ENCODE measurements at places on chromosomes 12 and 14.

GRCh38 chr14:73722581-73722980, 8.4 kb upstream of the PNMA1 start:
- no peak for DNase-seq

DNA sequence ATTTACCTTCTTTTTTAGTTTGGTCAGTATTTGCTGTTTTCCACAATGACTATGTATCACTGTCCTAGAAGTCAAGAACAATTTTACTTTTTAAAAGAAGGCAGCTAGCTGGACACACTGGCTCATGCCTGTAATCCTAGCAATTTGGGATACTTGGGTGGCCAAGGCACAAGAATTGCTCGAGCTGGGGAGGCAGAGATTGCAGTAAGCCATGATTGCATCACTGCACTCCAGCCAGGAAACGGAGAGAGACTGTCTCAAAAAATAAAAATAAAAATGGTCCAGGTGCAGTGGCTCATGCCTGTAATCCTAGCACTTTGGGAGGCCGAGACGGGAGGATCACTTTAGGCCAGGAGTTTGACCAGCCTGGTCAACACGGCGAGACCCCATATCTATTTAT, 28.3 kb downstream of the MDM1 start:
- DNase-seq = no peak

- DNase-seq = peak; percentile 10
These were observed 381.1 kb downstream of the SEC23A start for GRCh38 chr14:38721822-38722431.

GRCh38 chr12:26701604-26702215, 131.3 kb downstream of the ITPR2 start:
- DNase-seq = no peak

DNA sequence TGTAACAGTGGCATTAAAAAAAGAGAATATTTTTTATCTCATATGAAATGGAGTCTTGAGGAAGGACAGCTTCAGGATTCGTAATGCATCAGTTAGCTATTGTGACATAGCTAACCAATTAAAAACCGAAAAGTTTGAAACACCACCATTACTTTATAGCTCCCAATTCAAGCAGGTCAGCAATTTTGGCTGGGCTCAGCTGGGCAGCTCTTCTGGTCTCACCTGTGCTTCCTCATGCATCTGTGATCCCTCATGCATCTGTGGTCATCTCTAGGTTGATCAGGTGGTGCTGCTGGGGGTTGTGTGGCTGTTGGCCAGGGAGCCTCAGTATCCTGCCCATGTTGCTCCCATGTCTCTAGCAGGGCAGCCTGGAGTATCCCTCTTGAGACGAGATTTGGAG, 76.7 kb upstream of the KCNA1 start:
- DNase-seq = no peak

- DNase-seq = no peak
These were observed 74.4 kb downstream of the DUSP16 start for GRCh38 chr12:12488296-12488695.

GRCh38 chr12:108696111-108696995, 35.0 kb downstream of the CORO1C start:
- DNase-seq = peak; percentile 74

GRCh38 chr14:64971943-64972791, at the start of gene RAB15:
TSS of gene RAB15 (minus strand) at chr14:64972336. CDS start at chr14:64972076, 260 bp downstream.
- DNase-seq = peak; percentile 35

DNA sequence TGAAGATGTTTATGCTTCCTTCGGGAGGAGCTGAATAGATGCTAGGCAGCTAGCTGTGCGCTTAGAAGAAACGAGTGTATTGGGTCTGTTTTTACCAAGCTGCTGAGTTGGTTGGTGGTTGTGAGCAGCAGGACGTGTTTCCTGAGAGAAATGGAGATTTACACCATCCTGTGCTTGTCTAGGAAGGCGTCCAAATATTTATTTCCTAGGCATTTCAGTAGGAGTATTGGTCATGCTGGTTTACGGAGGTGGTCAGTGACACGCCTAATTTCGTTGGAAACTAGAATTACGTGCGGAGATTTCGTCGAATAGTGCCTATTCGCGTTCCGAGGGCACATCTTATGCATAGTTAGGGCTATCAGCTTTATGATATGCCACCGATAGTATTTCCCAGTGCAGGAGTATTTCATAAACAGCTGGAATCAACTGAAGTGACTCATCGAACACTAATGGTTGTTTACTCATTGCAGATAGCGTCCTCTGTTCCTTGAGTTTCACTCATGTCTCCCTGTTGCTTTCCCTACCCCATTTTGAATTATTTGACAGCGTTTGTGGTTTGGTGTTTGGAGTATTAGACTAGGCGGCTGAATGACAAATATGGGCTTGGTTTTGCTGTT, 780 bp downstream of the TBC1D15 start:
- peak; percentile 5 for DNase-seq

DNA sequence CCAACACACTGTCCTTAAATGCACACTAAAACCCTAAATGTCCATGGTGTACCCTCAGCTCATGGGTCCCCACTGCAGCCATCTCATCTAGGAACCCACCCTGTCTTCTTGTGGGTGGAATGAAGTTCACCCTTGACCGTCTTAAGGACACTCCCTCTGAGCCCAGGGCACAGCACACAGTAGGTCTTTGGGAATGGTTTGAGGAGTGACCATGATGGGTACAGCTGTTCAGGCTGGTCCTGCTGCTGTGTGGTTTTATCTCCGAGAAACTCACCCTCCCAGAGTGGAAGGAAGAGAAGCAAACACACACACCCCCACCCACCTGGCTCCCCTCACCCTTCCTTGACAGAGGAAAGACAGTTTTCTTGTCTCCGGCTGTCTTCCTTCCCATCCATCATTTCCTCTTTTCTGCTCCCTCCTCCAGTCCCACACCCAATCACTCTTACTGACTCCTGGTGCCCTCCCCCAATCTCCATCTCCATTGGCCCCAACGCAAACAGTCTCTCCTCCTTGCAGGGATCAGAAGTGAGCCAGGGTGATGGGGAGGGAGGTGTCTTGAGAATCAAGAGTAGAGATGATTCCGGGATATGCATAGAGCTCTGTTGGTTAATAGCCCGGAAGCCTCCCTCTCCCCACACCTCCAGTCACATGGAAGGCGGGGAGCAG, 105.9 kb upstream of the LHX5 start:
- DNase-seq = no peak

GRCh38 chr12:57854965-57855364, 8.4 kb upstream of the CTDSP2 start:
- DNase-seq = no peak

DNA sequence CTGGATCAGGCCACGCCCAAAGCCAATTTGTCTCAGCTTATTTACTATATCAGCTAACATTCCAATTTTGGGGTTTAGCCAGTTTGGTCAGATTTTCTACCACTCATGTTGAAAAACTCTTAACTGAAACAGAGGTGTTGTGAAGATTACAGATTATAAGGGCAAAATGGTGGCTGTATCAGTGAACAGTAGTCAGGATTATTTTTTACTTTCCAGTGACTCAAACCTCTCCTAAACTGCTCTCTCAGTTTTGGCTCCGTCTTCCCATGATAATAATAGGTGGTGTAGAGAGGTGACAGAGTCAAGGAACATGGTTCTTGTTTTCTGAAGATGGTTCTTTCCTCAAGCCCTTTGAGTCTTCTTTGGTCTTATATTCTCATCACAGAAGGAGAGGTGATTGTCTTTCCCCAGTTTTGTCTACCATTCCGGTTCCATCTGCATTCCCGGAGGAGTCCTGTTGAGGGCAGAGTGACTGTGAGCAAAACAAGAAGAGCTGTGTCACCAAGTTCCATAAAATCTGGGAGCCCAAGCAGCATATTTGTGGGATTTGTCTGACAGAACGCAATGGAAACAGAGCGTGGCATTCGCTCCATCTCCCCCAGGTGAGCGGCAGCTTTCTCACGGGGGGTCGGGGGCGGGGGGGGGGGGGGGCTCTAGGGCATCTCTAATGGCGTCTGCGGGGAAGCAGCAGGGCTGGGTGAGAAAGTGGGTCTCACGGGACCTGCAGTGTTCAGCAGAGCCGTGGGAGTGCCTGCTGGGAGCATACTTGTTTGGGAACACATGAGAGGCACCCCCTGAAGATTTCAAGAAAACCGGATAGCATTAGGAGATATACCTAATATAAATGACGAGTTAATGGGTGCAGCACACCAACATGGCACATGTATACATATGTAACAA, 59.1 kb downstream of the TBC1D30 start:
- DNase-seq = no peak

- DNase-seq = no peak
These were observed 7.6 kb downstream of the ADCY4 start for GRCh38 chr14:24327303-24327702.

- DNase-seq = no peak
These were observed 34.5 kb downstream of the SCARB1 start for GRCh38 chr12:124829008-124829707.

- DNase-seq = no peak
These were observed 192.0 kb upstream of the PDZRN4 start for GRCh38 chr12:40996091-40996490.

- DNase-seq = no peak
These were observed 58.0 kb downstream of the ITPK1 start for GRCh38 chr14:93057586-93058280.

DNA sequence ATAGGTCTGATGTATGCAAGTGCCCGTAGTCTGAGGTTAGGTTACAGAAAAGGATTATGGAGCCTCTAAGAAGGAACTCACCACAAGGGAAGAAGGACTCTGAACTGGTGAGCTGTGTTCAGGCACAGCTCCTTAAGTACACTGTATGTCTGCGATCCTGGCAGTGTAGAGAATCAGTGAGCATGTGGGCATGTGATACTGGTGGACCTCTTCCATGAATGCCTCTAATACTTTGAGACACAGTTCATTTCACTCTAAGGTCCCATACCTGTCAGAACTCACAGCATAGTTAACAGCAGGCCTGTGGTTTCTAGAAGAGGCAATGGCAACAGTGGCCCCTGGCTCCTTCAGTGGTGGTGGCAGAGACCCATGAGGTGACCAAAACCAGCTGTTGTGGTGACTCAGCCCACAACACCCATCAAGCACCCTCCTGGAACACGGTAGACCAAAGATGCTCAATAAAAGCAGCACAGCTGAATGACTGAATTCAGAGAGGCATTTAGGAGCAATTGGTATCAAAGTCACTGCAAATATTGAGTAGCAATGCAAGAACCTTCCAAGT, 6.9 kb upstream of the OR6J1 start:
- DNase-seq = no peak

DNA sequence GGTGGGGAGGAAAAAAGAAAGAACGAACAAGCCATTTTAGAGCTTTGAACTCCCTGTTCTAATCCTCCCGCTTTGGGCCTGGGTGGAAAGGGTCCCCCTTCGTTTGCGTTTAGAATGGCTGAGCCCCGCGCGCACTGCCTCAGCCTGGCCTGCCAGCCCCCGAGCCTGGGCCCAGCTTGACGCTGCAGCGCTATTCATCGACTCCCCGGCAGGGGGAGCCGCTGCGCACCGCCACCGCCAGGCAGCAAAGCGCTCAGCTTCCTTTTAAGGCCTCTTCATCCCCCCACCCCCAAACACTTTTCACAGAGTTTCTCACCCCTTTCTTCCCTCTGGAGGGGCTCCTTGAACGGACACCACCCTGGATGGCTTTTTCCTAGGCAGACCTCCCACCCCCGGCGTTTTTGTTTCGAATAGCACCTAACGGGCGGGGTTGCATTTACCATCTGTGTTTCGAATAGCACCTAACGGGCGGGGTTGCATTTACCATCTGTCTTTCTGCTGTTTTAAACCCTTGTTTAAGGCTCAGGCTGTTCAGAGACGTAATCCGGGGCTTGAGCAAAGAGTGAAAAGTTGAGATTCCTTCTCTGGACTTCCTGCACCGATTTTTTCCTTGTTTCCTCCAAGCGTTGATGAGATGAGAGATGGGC, 56.4 kb upstream of the PIWIL1 start:
- DNase-seq = peak; percentile 14

DNA sequence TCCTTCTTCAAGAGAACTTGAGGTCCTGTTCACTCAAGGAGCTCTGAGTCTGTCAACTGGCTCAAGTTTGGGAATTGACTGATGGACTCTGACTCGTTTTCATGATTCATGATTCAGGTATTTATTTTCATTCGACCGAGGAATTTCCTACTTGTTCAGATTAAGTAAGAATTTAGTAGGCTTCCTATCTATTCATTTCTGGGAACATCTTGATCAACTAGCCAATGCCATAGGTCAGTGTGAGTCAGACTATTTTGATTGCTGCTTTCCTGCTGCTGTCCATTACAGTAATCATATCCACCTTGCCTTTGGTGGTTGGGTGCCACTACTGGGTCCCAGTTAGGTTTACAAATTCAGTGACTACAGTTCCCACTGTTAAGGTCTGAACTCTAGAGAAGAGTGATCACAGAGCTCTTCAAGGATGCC, 6.1 kb downstream of the FAM186A start:
- no peak for DNase-seq

- no peak for DNase-seq
These were observed 478.5 kb downstream of the ATP23 start for GRCh38 chr12:58419905-58420304.

DNA sequence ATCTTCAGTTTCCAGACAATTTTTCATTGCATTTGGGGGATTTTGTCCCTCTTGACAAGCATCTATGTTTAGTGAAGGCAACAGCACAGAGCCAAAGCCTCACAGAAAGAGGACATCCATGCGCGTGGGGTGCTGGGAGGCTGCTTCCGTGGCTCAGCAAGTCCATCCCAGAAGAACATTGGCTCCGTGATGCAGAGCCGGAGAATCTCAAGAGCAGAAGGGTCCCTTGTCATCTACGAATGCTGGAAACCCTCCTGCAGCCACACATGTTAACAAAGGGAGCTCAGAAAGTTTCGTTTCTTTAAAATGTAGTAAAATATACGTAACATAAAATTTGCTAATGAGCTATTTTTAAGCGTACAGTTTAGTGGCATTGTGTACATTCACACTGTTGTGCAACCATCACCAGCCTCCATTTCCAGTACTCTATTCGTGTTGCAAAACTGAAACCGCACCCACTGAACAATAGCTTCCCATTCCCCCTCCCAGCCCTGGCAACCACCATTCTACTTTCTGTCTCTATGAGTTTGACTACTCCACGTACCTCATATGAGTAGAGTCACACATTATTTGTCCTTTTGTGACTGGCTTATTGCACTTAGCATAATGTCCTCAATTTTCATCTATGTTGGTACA, 185.9 kb downstream of the TTC7B start:
- DNase-seq = no peak

- no peak for DNase-seq
These were observed 9.2 kb downstream of the EXOC3L4 start for GRCh38 chr14:103103461-103104388.

- no peak for DNase-seq
These were observed 218.1 kb downstream of the GLT1D1 start for GRCh38 chr12:129071362-129071761.

- no peak for DNase-seq
These were observed 27.8 kb upstream of the BDKRB2 start for GRCh38 chr14:96176811-96177211.

DNA sequence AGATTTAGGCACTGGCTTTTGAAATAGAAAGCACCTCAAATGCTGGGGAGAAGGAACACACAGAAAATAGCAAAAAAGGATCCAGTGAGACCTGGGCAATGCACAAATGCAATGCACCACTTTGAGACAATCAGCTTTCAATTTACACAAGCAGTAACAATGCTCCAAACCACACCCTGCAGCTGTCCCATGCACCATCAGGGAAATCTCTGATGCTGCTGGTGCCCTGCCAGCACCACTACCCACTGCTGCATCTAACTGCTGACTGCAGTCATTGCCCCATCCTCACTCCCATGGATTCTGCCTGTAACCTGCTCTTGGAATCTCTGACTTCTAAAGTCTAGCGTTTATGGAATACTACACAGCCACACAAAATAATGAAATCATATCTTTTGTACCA, 21.0 kb upstream of the HMGA2 start:
- DNase-seq = no peak

Data from T-helper 2 cell treated with Interferon-gamma antibody and Interleukin-4, amounts not matched to agents 5 μg/mL and 100 μg/mL, for 36 hours (primary cell).